Aorta (tissue), 5 donors: ENCODE measurements at places on chromosomes 6 and 20.

- peak within 1 kb of the TSS; percentile 83 for H3K4me3 ChIP-seq
- H3K4me1 ChIP-seq, result peaks cover 6% of the 10 kb centered on the region
- peak within 1 kb of the TSS; percentile 82 for H3K27ac ChIP-seq
- peak; percentile 96 for DNase-seq
- no peaks in the 10 kb centered on the region for H3K27me3 ChIP-seq
- H3K36me3 ChIP-seq, result no peaks in the 10 kb centered on the region
These were observed at the start of gene TMEM242 for GRCh38 chr6:157323255-157323965. Gene TMEM242, minus strand, starts transcription at chr6:157323519. Its CDS starts 20 bp downstream, at chr6:157323499.

DNA sequence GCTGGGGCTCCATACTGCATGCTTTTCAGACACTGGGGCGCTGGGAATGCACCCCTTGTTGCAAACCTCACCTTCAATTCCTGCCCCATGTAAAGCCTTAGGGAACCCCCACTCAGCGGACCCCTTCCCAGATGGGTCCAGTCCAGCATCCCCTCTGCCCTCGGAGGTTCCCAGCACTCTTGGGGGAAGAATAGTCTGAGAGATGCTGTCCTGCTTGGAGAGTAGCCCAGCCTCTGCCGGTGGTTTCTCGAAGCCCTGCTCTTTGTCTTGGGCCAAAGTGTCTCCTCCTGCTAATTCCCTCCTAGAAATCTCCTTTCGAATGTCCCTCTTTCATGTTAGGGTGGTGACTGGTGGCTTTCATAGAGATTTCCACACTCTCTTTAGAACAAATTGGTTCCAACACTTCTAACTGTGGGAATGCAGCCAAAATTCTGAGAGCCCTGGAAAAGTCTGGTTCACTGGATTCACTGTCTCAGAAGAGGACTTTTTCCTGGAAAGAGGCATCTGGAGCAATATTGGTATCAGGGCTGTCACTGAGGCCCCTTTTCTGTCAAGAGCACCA is 24.9 kb upstream of the SULF2 start:
- H3K36me3 ChIP-seq, result no peaks in the 10 kb centered on the region
- no peaks in the 10 kb centered on the region for H3K27me3 ChIP-seq
- no peaks in the 10 kb centered on the region for H3K4me1 ChIP-seq
- H3K27ac ChIP-seq, result no peak overlapping the region
- DNase-seq, result no peak

GRCh38 chr6:44105146-44105545 is 22.1 kb downstream of the MRPL14 start:
- no peaks in the 10 kb centered on the region for H3K27me3 ChIP-seq
- DNase-seq, result no peak
- H3K36me3 ChIP-seq, result peaks cover 2% of the 10 kb centered on the region

- no peak for DNase-seq
- H3K27me3 ChIP-seq, result no peaks in the 10 kb centered on the region
- no peak overlapping the region for H3K27ac ChIP-seq
- H3K4me3 ChIP-seq, result no peak overlapping the region
- no peaks in the 10 kb centered on the region for H3K36me3 ChIP-seq
- no peaks in the 10 kb centered on the region for H3K4me1 ChIP-seq
These were observed 35.4 kb downstream of the PDYN start for GRCh38 chr20:1958426-1958825.

GRCh38 chr6:93679836-93680235 is 260.5 kb upstream of the EPHA7 start:
- no peak overlapping the region for H3K4me3 ChIP-seq
- H3K27ac ChIP-seq, result no peak overlapping the region
- DNase-seq, result no peak
- H3K27me3 ChIP-seq, result no peaks in the 10 kb centered on the region
- no peaks in the 10 kb centered on the region for H3K4me1 ChIP-seq

- no peaks in the 10 kb centered on the region for H3K4me1 ChIP-seq
- H3K4me3 ChIP-seq, result no peak overlapping the region
- H3K36me3 ChIP-seq, result no peaks in the 10 kb centered on the region
- no peaks in the 10 kb centered on the region for H3K27me3 ChIP-seq
- no peak for DNase-seq
- H3K27ac ChIP-seq, result no peak overlapping the region
These were observed 207.7 kb downstream of the MAFB start for GRCh38 chr20:40481337-40481736.

- H3K4me1 ChIP-seq, result no peaks in the 10 kb centered on the region
- no peak for DNase-seq
- peak overlapping the region; percentile 44 for H3K4me3 ChIP-seq
- no peak overlapping the region for H3K27ac ChIP-seq
These were observed 3.8 kb downstream of the MTCL3 start for GRCh38 chr6:127515234-127515793.

- DNase-seq, result no peak
- H3K36me3 ChIP-seq, result no peaks in the 10 kb centered on the region
- no peaks in the 10 kb centered on the region for H3K4me1 ChIP-seq
- no peak overlapping the region for H3K27ac ChIP-seq
- no peaks in the 10 kb centered on the region for H3K27me3 ChIP-seq
These were observed 143.2 kb upstream of the EPHA7 start for GRCh38 chr6:93562582-93562981.

GRCh38 chr20:14956026-14956425 is 618.6 kb upstream of the FLRT3 start:
- H3K27ac ChIP-seq, result no peak overlapping the region
- H3K4me3 ChIP-seq, result no peak overlapping the region
- DNase-seq, result no peak
- no peaks in the 10 kb centered on the region for H3K36me3 ChIP-seq
- no peaks in the 10 kb centered on the region for H3K27me3 ChIP-seq
- no peaks in the 10 kb centered on the region for H3K4me1 ChIP-seq

DNA sequence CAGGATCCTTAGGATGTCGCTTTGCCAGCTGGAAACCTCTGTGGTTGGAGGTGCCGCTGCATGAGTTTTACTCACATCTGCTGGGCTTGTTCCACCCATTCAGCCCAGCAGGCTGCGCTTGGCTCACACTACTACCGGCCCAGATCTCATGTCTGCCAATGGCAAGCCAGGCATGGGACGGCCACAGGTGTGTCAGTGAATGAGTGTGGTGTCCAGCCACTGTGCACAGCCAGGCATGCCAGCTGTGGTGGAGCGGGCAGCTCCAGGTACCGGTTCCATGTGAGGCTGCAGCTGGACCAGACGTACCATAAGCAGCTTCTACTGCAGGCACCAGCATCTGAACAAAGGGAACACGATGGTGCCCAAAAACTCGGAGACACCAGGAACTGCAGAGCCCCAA is 33.1 kb upstream of the ASF1A start:
- no peak overlapping the region for H3K4me3 ChIP-seq
- H3K4me1 ChIP-seq, result peaks cover 5% of the 10 kb centered on the region
- no peak overlapping the region for H3K27ac ChIP-seq
- no peaks in the 10 kb centered on the region for H3K27me3 ChIP-seq
- DNase-seq, result no peak

GRCh38 chr6:100462706-100463629 is 1.8 kb downstream of the SIM1 start:
- no peak for DNase-seq
- H3K36me3 ChIP-seq, result no peaks in the 10 kb centered on the region
- no peak overlapping the region for H3K4me3 ChIP-seq
- no peaks in the 10 kb centered on the region for H3K27me3 ChIP-seq

GRCh38 chr6:105431226-105431625 is 28.3 kb upstream of the PREP start:
- H3K27me3 ChIP-seq, result no peaks in the 10 kb centered on the region
- H3K27ac ChIP-seq, result no peak overlapping the region
- no peak for DNase-seq
- no peaks in the 10 kb centered on the region for H3K4me1 ChIP-seq
- no peaks in the 10 kb centered on the region for H3K36me3 ChIP-seq

DNA sequence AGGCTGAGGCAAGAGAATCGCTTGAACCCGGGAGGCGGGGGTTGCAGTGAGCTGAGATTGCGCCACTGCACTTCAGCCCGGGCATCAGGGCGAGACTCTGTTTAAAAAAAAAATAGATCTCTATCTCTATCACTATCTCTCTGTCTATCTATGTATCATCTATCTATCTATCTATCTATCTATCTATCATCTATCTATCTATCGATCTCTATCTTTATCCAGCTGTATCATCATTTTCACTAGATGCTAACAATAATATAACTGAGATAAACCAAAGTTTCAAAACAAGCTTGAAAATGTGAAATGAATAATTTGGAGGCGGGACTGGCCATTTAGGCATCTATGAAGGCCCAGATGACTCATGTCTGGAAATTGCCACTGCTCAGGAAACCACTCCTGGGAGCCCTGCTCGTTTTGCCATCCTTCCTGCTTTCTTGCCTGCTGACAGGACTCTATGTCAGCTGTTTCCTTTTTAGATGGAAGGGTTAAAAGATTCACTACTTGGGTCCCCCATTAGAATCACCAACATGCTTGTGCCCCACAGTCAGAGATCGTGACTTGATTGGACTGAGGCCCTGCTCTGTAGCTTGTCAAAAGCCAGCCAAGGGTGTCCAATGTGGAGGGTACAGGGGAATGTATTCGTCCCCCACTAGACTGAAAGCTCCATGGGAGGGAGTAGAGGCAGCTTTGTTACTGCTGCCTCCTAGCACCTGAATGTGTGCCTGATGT is 61.7 kb downstream of the UTRN start:
- no peaks in the 10 kb centered on the region for H3K36me3 ChIP-seq
- H3K4me1 ChIP-seq, result peaks cover 11% of the 10 kb centered on the region
- no peak for DNase-seq
- H3K27me3 ChIP-seq, result no peaks in the 10 kb centered on the region
- H3K4me3 ChIP-seq, result no peak overlapping the region

GRCh38 chr6:1894954-1895353 is 285.2 kb downstream of the FOXC1 start:
- H3K4me3 ChIP-seq, result no peak overlapping the region
- DNase-seq, result peak; percentile 66
- peak overlapping the region; percentile 64 for H3K27ac ChIP-seq
- no peaks in the 10 kb centered on the region for H3K36me3 ChIP-seq
- H3K4me1 ChIP-seq, result peaks cover under 1% of the 10 kb centered on the region
- H3K27me3 ChIP-seq, result no peaks in the 10 kb centered on the region

DNA sequence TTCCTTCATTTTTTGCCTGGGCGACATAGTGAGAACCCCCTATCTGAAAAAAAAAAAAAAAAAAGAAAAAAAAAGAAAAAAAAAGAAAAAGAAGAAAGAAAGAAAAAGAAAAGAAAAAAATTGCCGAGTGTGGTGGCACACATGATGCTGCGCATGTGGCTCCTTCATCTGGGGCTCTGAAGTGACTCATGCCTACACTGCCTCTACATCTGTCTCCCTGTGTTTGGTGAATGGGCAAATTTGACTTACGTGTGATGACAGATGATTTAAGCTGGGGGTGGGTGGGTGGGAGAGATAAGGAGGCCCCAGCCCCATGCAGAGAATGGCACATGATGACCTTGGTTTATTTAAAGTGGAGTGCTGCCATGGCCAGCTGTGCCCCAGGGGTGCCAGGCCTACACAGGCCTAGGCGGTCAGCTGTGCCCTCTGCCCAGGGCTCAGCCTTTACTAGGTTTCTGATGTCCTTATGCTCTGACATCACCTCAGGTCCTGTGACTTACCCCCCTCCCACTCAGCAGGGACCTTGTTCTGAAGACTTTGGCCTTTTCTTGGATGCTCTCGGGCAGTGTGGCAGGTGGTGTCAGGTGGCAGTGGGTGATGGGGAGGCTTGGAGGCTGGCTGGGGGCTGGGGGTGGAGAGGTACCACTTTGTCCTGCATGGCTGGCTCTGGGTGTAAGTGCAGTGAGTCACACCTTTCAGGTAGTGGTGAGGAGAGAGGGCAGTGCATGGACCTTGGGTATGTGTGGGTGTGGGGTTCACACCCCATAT is 41.1 kb downstream of the VEGFA start:
- no peaks in the 10 kb centered on the region for H3K4me1 ChIP-seq
- DNase-seq, result no peak
- H3K36me3 ChIP-seq, result no peaks in the 10 kb centered on the region
- no peaks in the 10 kb centered on the region for H3K27me3 ChIP-seq
- H3K4me3 ChIP-seq, result no peak overlapping the region

DNA sequence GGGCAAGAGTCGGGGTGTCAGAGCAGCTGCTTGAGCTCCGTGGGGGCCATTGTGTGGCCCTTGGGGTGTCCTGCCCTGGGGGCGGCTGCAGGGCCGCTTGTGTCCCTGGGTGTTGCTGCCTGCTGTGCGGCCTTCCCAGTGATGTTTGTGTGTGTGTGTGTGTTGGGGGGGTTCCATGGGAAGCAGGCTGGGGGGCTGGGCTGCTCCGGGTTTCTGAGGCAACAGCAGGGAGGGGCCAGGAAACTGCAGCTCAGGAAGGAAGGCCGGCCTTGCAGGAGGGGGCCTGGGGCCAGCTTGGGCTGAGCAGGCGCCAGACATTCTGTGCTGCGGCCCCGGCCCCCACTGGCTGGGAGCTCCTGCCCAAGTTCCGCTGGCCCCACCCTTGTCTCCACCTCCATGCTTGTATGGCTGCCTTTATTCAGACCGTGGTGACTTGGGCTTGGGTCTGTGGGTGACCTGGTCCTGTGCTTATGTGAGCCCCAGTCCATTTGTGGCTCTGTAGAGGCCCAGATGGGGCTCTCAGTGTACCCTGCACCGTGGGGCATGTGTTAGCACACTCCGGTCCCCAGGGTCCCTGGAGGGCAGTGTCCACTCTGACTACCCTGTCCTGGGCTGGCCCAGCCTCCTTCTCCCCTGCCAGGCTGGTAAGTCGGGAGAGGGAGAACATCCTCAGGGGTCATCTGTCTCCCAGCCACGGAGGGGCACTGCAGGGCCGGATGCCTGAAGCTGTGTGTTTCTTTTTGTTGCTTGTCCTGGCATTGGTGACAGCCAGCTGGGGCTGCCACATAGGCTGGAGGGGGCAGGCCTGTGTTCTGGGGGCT is 4.6 kb upstream of the SOX18 start:
- no peaks in the 10 kb centered on the region for H3K36me3 ChIP-seq
- no peak for DNase-seq
- no peak overlapping the region for H3K4me3 ChIP-seq
- H3K27ac ChIP-seq, result no peak overlapping the region
- no peaks in the 10 kb centered on the region for H3K27me3 ChIP-seq

- H3K4me3 ChIP-seq, result no peak overlapping the region
These were observed 124.1 kb upstream of the RIN2 start for GRCh38 chr20:19633985-19634384.

GRCh38 chr20:61260905-61261304 is 8.8 kb downstream of the CDH4 start:
- H3K4me1 ChIP-seq, result no peaks in the 10 kb centered on the region
- H3K36me3 ChIP-seq, result no peaks in the 10 kb centered on the region
- no peak overlapping the region for H3K27ac ChIP-seq
- H3K27me3 ChIP-seq, result no peaks in the 10 kb centered on the region
- no peak overlapping the region for H3K4me3 ChIP-seq
- no peak for DNase-seq

GRCh38 chr6:130602151-130602770 is 224.9 kb upstream of the SMLR1 start:
- no peaks in the 10 kb centered on the region for H3K4me1 ChIP-seq
- H3K27me3 ChIP-seq, result no peaks in the 10 kb centered on the region
- H3K27ac ChIP-seq, result no peak overlapping the region
- H3K36me3 ChIP-seq, result no peaks in the 10 kb centered on the region
- no peak for DNase-seq

DNA sequence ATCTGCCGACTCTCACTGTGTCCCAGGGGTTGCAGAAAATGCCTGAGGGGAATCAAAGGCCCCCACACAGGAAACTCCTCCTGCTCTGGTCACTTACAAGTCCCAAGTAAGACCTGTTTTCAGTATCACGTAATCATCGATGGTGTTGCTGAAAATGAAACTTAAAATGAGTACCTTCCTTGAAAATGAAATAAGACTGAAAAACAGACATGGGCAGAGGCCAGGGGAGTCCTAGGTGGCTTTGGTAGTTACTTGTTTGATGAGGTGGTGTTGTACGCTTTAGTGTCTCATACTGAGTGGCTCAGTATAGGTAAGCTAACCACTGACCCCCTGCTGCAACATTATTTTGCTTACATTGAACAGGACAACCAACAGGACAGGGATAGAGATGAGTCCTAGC is 43.0 kb upstream of the SYNCRIP start:
- no peaks in the 10 kb centered on the region for H3K4me1 ChIP-seq
- H3K27me3 ChIP-seq, result no peaks in the 10 kb centered on the region
- no peak for DNase-seq
- H3K36me3 ChIP-seq, result no peaks in the 10 kb centered on the region
- H3K27ac ChIP-seq, result no peak overlapping the region
